ENCODE measurements at places on chromosomes 1 and 21.

DNA sequence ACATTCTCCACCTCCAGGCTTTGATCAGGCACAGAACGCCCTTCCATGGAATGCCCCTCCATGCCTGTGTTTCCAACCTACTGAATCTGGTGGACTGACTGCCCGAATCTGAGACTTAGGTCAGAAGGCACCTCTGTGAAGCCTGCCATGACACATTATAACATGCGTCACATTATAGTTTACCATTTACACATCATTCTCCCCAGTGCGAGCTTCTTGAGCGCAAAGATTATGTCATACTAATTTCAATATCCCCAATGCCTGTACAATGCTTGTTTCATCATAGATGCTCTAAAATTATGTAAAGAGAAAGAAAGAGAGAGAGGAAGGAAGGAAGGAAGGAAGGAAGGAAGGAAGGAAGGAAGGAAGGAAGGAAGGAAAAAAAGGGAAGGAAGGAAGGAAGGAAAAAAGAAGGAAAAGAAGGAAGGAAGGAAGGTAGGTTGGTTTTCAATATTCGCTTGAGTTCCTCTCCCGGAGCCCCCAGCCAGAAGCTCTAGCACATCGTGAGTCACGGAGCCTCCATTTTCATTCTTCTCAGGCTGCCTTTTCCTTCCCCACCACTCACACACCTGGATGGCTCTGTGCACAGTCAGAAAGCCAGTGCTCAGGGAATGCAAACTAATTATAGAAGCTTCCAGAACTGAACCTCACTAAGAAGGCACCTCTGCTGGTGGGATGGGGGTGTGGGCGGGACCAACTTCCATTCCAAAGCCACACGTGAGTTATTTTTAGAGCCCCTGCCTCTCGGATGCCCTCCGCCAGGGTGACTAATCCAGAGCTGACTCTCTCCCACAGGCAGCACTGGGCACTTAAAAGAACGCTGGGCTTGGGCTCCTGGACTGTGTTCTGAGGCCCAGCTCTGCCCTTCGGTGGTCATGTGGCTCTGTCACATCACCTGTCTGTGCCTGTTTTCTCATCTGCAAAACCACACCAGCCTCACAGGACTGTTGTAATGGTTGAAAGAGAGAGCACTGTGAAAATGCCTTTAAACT lies 27.4 kb downstream of the LAMB3 start:
- no peaks in the 10 kb centered on the region for H3K27me3 ChIP-seq
- H3K27ac ChIP-seq, result no peak overlapping the region
- no peaks in the 10 kb centered on the region for H3K36me3 ChIP-seq
- no peak for DNase-seq
- no peaks in the 10 kb centered on the region for H3K4me1 ChIP-seq
- no peak overlapping the region for H3K4me3 ChIP-seq

DNA sequence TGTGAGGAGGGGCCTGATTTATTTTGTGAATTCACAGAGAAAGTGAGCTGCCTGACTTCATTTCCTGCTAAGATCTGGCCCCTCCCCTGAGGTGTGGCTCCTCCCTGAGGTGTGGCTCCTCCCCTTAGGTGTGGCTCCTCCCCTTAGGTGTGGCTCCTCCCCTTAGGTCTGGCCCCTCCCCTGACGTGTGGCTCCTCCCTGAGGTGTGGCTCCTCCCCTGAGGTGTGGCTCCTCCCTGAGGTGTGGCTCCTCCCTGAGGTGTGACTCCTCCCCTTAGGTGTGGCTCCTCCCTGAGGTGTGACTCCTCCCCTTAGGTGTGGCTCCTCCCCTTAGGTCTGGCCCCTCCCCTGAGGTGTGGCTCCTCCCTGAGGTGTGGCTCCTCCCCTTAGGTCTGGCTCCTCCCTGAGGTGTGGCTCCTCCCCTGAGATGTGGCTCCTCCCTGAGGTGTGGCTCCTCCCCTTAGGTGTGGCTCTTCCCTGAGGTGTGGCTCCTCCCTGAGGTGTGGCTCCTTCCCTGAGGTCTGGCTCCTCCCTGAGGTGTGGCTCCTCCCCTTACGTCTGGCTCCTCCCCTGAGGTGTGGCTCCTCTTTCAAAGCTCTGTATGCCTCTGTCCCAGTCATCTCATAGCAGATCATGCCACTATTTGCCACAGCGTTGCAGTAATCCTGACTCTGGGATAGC lies 26.9 kb upstream of the LRRC3 start:
- H3K4me1 ChIP-seq, result no peaks in the 10 kb centered on the region
- no peak overlapping the region for H3K4me3 ChIP-seq
- H3K27me3 ChIP-seq, result peaks cover 33% of the 10 kb centered on the region
- H3K36me3 ChIP-seq, result no peaks in the 10 kb centered on the region
- no peak overlapping the region for H3K27ac ChIP-seq

DNA sequence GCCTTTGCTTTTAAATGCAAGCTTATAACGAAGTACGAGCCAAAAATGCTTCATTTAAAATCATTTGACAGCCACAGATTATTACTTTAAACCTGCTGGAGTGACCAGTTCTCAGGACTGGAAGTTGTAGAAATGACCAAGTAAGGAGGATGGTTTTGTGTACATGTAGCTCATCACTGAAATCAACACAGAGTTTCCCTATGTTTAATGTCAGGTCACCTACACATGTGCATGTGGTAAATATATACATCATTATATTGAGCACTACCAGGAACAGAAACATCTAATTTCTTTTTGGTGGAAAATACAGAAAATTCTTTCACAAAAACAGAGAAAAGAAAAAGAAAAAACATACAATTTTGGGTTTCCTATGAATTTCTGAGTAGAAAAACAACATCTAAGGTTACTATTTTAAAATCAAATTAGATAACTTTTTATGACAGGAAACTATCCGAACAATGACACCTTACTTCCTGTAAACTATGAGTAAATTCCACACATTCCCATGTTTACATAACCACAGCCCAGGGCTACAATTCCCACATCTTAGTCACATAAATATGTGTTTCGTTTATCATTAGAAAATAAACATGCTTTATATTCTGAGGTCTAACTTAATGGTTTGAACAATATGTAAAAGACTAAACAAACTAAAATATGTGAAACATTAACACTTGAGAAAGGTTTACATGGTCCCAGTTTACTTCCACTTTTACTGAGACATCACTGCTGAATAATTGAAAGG lies 73.6 kb downstream of the ZNF281 start:
- H3K27me3 ChIP-seq, result no peaks in the 10 kb centered on the region
- H3K27ac ChIP-seq, result peak overlapping the region; percentile 44
- no peak overlapping the region for H3K4me3 ChIP-seq
- DNase-seq, result no peak
- no peaks in the 10 kb centered on the region for H3K4me1 ChIP-seq

- H3K27ac ChIP-seq, result no peak overlapping the region
- no peak for DNase-seq
- H3K27me3 ChIP-seq, result no peaks in the 10 kb centered on the region
- H3K4me1 ChIP-seq, result no peaks in the 10 kb centered on the region
- no peak overlapping the region for H3K4me3 ChIP-seq
- no peaks in the 10 kb centered on the region for H3K36me3 ChIP-seq
These were observed 135.8 kb upstream of the B3GALT2 start for GRCh38 chr1:193322211-193322610.

GRCh38 chr1:230857077-230857476 lies 11.2 kb downstream of the C1orf198 start:
- peaks cover 39% of the 10 kb centered on the region for H3K4me1 ChIP-seq
- no peak for DNase-seq
- H3K4me3 ChIP-seq, result no peak overlapping the region
- H3K36me3 ChIP-seq, result no peaks in the 10 kb centered on the region

GRCh38 chr21:25752416-25752815 lies 17.6 kb downstream of the GABPA start:
- no peaks in the 10 kb centered on the region for H3K4me1 ChIP-seq
- no peak overlapping the region for H3K27ac ChIP-seq
- H3K36me3 ChIP-seq, result peaks cover 12% of the 10 kb centered on the region

DNA sequence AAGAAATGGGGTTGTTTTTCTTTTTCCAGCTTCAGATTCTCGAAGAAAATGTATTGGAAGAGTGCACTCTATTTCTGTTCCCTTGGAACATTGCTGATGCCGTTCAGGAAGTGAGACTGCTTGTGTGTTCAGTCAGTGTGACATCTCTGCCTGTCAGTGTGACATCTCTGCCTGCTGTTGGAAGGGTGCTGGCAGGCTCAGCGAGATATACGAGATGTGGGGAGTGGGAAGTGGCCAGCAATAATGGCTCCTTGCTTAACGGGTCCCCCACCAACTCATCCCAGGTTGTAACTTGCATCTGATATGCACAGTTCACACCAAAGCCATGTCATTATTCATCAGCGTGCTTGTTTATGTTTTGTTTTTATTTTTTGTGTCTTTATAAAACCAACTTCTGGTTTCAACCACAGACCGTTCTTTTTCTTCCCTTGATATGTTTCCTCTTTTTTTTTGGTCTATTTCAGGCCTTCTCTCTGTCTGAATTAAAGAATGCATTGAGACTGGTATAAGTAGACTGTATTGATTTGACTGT lies 145.4 kb downstream of the GALNT2 start:
- no peaks in the 10 kb centered on the region for H3K27me3 ChIP-seq
- no peak overlapping the region for H3K4me3 ChIP-seq
- H3K4me1 ChIP-seq, result peaks cover 5% of the 10 kb centered on the region
- no peak for DNase-seq

DNA sequence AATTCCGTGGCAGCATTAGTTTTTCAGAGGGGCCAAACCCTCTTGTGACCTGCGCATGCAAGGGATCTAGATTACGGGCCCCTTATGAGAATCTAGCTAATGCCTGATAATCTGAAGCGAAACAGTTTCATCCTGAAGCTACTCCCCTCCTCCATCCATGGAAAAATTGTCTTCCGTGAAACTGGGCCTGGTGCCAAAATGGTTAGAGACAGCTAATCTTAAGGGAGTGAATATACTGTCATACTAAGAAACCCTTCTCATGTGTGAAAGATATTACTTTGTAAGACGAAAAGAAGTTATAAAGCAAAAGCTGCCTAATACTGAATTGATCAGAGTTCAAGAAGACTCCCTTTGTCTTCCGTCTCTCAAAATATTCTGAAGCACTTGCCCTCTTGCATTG lies 166.3 kb downstream of the DUSP10 start:
- H3K36me3 ChIP-seq, result no peaks in the 10 kb centered on the region
- no peak for DNase-seq
- no peak overlapping the region for H3K27ac ChIP-seq
- H3K27me3 ChIP-seq, result no peaks in the 10 kb centered on the region
- no peak overlapping the region for H3K4me3 ChIP-seq

GRCh38 chr21:40575976-40576375 lies 271.0 kb downstream of the DSCAM start:
- no peaks in the 10 kb centered on the region for H3K27me3 ChIP-seq
- H3K4me1 ChIP-seq, result no peaks in the 10 kb centered on the region
- H3K27ac ChIP-seq, result no peak overlapping the region
- DNase-seq, result no peak
- H3K4me3 ChIP-seq, result no peak overlapping the region

GRCh38 chr1:76336931-76337371 lies 262.4 kb downstream of the ST6GALNAC3 start:
- no peaks in the 10 kb centered on the region for H3K4me1 ChIP-seq
- no peak overlapping the region for H3K27ac ChIP-seq
- H3K27me3 ChIP-seq, result no peaks in the 10 kb centered on the region
- no peak for DNase-seq
- no peak overlapping the region for H3K4me3 ChIP-seq
- H3K36me3 ChIP-seq, result no peaks in the 10 kb centered on the region

- peaks cover 40% of the 10 kb centered on the region for H3K4me1 ChIP-seq
- H3K27me3 ChIP-seq, result no peaks in the 10 kb centered on the region
- no peak for DNase-seq
- H3K27ac ChIP-seq, result peak overlapping the region; percentile 100
- H3K36me3 ChIP-seq, result no peaks in the 10 kb centered on the region
These were observed 9.8 kb downstream of the ADAMTSL4 start for GRCh38 chr1:150558761-150559655.

- no peaks in the 10 kb centered on the region for H3K27me3 ChIP-seq
- H3K36me3 ChIP-seq, result peaks cover 4% of the 10 kb centered on the region
- H3K4me1 ChIP-seq, result no peaks in the 10 kb centered on the region
- no peak for DNase-seq
- H3K4me3 ChIP-seq, result no peak overlapping the region
These were observed 40.2 kb upstream of the KIF1B start for GRCh38 chr1:10170239-10170574.

- no peaks in the 10 kb centered on the region for H3K27me3 ChIP-seq
- H3K36me3 ChIP-seq, result no peaks in the 10 kb centered on the region
These were observed at the start of gene RHOU for GRCh38 chr1:228734881-228735801. RHOU (plus strand) TSS chr1:228735479; CDS start chr1:228735743, 264 bp downstream.

DNA sequence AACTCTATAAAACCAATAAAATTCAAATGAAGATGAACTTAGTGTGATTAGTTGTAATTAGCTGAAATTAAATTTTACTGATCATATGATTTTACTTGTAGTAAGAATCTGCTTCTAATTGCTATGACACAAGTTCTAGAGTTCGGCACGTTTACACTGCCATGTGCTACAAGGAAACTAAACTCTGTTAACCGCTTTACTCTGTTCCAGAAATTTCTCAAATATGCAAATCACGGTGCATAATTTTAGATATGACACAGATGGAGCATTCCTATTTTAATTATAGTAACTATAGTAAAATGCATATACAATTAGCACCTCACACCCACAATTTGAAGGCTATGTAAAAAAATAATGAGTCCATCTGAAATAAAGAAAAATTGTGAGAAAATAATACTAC lies 14.8 kb downstream of the HEATR1 start:
- DNase-seq, result no peak
- H3K36me3 ChIP-seq, result peaks cover 17% of the 10 kb centered on the region
- H3K27me3 ChIP-seq, result no peaks in the 10 kb centered on the region
- H3K27ac ChIP-seq, result no peak overlapping the region
- no peak overlapping the region for H3K4me3 ChIP-seq

DNA sequence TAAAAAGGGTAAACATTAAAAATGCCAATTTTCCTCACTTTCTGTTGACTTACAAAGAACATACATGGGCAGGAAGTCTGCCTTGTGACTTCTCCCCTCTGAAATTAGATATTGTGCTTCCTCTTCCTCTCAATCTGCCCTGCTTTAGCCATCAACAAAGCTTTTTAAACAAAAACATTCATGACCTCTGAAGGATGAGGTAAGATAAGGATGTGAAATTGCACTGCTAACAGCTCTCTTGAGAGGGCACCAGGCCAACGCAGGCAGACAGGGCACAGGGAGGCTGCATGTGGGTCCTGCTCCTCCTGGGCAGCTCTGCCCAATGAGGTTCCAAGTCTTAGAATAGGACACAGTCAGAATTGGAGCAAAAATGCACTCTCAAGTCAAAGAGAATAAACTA lies 62.1 kb downstream of the DEGS1 start:
- no peaks in the 10 kb centered on the region for H3K27me3 ChIP-seq
- H3K27ac ChIP-seq, result no peak overlapping the region
- no peak for DNase-seq
- H3K4me1 ChIP-seq, result no peaks in the 10 kb centered on the region
- no peaks in the 10 kb centered on the region for H3K36me3 ChIP-seq

- H3K4me3 ChIP-seq, result no peak overlapping the region
- H3K27me3 ChIP-seq, result no peaks in the 10 kb centered on the region
- H3K36me3 ChIP-seq, result no peaks in the 10 kb centered on the region
- H3K4me1 ChIP-seq, result no peaks in the 10 kb centered on the region
- no peak for DNase-seq
These were observed 36.5 kb upstream of the ARHGEF16 start for GRCh38 chr1:3417934-3418333.

- H3K27me3 ChIP-seq, result no peaks in the 10 kb centered on the region
- no peaks in the 10 kb centered on the region for H3K4me1 ChIP-seq
- H3K27ac ChIP-seq, result no peak overlapping the region
- H3K4me3 ChIP-seq, result no peak overlapping the region
- no peaks in the 10 kb centered on the region for H3K36me3 ChIP-seq
These were observed 302.4 kb upstream of the TMPRSS15 start for GRCh38 chr21:18705971-18706370.

Data from breast epithelium (tissue), 4 donors.